ENCODE measurements at places on chromosomes 2 and 18.
A peak's percentile ranks its signal among the peaks of the same experiment; 100 is the strongest.

GRCh38 chr2:241936457-241937133, 67.1 kb downstream of the RTP5 start:
- DNase-seq = no peak

- DNase-seq = no peak
Observed at GRCh38 chr2:47512581-47513083, 109.7 kb downstream of the MSH2 start.

DNA sequence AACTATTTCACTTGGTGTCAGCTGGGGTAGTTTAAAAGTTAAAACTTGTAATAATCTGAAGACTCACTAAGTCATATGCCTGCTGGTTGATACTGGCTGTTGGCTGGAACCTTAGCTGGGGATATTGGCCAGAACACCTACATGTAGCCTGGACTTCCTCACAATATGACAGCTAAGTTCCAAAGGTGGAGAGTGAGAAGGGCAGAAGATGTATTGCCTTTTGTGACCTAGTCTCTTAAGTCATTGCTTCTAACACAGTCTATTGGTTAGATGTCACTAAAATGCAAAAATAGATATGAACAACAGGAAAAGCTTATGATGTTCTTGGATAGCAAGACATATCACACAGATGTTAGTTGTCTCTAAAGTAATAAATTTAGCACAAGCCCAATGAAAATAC, 113.2 kb upstream of the CHAC2 start:
- DNase-seq = no peak

- no peak for DNase-seq
Observed at GRCh38 chr2:168355121-168355520, 101.0 kb upstream of the CERS6 start.

- DNase-seq = peak; percentile 35
Observed at GRCh38 chr2:133171393-133172004, 396.8 kb downstream of the NCKAP5 start.

DNA sequence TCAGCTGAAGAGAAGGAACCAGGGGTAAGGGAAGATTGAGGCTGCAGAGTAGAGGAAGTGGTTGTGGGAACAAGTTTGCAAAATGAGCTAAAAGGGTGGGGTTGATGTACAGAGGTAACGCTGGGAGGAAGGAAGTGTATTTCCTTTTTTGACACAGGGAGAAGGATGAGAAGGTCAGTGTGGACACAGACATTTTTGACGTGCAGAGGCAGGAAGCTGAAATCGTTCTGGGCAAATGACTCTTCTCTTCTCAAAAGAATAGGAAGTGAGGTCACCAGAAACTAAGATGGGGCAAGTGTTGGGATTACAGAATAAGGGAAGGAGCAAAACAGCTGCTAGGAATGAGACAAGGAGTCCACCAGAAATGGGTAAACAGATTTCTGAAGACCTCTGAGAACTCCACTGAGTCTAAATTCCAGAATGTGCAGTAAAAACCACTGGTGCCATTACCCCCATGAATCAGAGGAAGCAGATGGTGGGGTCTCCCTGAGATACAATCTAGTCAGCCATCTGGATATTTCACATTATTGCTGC, 20.0 kb upstream of the RNF149 start:
- DNase-seq = no peak

- DNase-seq = no peak
Observed at GRCh38 chr2:12273111-12273510, 443.6 kb upstream of the TRIB2 start.

DNA sequence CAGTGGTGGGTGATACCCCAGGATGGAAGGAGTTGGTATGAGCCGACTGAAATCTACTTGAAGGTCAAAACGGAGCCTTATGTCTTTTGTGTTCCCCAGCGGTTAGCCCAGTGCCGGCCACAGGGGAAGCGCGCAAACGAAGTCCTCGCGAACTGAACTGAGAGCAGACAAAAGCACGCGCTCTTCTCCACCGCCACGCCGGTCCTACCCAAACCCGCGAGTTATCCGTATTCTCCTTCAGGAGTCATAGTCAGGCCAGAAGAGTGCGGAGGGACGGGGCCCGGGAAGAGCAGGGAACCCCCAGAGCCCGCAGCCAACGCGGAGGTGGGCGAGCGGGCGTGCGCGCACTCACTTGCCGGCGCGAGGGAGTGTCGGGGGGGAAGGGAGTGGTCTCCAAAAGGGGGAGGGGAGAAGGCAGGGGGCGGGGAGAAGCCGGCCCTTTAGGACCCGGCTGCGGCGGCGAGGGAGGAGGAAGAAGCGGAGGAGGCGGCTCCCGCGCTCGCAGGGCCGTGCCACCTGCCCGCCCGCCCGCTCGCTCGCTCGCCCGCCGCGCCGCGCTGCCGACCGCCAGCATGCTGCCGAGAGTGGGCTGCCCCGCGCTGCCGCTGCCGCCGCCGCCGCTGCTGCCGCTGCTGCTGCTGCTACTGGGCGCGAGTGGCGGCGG, at the start of gene IGFBP2:
Gene IGFBP2, plus strand, starts transcription at position 469 of the 664 bp plus-strand sequence. Its CDS starts 104 bp downstream, at position 573.
- no peak for DNase-seq

DNA sequence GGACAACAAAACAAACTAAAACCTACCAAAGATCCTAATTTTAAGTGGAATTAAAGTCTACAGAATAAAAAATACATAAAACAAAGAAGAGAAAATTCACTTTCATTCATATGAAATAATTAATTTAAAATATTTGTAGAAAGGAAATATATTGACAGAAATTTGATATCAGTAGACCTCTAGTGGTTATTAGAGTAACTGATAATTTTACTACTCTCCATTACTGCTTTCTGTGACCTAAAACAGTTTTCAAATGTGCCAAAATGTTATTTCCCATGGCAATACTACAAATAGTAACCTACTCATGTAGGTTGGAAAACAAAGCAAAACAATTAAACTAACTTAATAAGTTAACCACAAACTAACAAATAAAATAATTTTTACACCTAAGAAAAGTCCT, 147.1 kb downstream of the NOL4 start:
- no peak for DNase-seq

- no peak for DNase-seq
Observed at GRCh38 chr2:205714058-205714776, 31.9 kb downstream of the NRP2 start.

DNA sequence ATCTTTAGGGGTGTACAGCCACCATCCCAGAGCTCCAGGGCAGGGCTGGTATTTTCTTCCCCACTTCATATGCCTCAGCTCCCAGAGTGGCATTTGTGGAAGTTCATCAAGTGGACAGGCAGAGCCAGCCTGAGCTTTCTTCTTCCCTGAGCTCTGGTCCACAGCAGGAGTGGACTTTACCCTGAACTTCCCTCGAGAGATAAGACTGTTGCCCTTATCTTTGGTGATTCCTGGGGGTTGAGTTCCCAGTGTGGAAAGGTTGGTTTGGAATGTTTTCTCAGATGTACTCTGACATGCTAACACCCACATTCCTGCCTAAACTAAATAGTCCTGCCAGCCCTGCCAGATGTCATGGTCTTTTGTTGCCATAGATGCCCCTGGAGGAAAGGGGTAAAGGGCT, 62.0 kb upstream of the LGALSL start:
- DNase-seq = no peak

DNA sequence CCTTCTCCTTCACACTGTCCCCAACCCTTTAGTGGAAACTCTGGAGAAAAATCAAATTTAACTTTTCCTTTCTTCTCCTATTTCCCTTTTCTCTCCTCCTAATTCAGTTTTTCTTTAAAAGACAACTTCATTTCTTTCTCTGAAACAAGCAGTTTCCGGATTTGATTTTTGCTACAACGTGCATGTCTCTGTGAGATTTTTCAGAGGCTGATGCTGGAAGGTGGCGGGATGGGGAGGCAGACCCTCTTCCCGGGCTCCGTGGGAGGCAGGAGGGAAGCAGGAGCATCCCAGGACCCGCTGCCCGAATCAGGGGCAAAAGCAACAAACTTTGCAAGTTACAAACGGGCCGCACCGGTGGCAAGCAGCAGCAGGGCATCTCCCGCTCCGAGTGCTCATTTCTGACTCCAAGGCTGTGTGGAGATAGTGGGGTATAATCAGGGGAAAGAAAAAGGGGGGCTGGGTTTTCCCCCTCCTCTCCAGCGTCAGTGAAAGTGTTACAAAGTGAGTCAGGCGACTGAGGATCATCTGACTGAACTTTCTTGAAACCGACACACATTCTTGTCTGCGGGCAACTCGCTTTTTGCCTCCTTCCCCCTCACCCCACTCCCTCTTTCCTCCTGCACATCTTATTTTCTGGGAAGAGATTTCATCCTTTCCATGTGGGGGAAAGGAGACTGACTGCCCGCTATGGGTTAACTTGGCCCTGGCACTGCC, 6.4 kb downstream of the ZEB2 start:
- no peak for DNase-seq

GRCh38 chr2:231575612-231576256, 16.9 kb upstream of the TEX44 start:
- no peak for DNase-seq

GRCh38 chr2:140234116-140234515, 1453.9 kb upstream of the NXPH2 start:
- DNase-seq = no peak

DNA sequence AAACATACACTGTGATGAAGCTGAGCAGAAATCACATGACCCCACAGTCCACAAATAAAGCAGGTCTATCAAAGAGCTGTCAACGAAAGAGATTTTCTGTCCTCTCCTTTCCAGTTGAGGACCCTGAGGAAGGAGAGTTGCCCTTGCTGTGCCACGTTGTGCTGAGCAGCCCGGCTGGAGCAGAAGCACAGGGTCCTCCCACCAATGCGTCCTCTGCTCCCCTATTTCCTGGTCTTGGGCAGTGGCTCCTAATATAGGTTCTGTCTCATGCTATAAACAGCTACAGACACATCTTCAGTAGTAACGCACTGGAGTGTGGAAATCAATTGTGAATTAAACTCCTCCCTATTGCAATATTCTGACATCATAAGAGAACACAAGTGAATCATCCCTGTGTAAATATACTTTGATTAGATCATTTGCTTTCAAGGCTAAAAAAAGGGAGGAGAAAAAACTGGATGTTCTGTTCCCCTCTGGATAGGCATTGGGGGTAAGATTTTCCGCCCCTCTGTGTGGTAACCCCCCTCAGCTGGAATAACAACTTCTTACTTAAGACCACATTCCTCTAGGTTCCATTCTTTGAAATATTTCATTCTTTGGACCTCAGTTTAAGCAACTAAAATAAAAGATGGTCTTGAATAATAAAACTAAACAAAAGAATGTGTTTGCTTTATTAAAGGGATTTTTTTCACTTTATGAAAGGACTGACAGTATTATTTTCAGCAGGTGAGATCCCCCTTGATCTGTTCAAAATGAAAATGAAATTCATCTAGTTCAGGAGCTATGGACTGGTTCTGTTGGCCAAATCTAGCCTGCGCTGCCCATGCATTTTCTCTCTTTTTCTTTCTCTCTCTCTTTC, 8.3 kb upstream of the RHOB start:
- DNase-seq = peak; percentile 57

DNA sequence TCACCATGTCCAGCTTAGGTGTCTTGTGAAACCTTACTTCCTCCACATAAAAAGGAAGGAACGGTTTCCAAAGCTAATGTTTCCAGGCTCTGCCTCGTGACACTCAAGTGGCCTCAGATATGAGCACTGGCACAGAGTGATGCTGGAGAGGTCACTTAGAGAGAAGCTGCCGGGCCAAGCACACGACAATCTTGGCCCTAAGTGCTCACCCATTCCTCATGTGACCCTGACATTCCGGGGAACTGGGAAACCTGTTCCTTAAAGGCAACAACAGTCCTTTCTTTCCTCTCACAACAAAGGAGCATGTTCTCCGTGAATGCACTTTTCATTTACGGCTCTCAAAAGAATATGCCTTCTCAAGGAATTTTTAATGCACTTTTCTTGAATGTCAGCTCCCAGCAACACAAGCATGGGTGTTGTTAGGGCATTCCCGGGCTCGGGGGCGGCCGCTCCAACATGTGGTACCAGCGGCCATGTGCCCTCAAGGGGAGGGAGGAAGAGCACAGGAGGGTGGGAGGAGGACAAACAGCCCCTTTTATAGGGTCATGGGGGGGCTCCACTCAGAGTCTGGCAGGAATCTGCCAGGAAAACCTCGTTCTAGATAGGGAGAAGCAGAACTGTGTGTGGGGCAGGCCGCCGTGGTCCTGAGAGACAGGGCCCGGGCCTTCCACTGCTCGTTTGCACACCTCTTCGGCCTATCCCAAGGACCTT, 118.6 kb downstream of the MBP start:
- DNase-seq = no peak

GRCh38 chr2:134233728-134234136, 20.1 kb upstream of the MGAT5 start:
- DNase-seq = no peak

- DNase-seq = peak; percentile 14
Observed at GRCh38 chr2:25756536-25756935, 83.2 kb upstream of the DTNB start.

- DNase-seq = no peak
Observed at GRCh38 chr2:219596954-219597551, 604 bp upstream of the STK11IP start.

GRCh38 chr2:10900216-10901109, 11.3 kb upstream of the KCNF1 start:
- no peak for DNase-seq

- no peak for DNase-seq
Observed at GRCh38 chr18:60675801-60676200, 303.2 kb upstream of the MC4R start.

GRCh38 chr18:73677450-73677849, 470.2 kb downstream of the FBXO15 start:
- DNase-seq = no peak

DNA sequence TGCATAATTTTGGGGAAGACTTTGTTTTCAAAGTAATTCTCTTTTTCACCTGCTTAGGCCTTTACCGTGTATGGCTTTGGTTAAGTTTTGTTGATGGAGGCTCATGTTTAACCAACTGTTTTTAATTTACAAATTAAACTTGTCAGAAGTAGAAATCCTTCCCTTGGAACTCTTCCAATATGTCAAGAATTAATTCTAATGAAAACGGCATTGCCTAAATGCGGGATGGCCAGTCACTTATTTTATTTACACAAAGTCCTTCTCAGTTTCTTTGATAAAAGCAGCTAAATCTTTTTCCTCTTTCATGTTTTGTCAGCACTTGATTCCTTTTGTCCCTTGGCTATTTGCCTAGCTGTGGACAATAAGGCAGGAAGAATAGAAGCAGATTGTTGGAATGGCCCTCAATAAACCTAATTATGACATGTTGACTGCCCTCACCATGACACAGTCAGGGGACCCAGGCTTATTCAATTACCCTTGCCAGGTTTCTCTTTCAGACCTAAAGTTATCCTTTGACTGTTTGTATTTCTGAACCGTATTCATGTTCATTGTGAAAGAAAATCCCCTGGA, 26.3 kb downstream of the PAX3 start:
- DNase-seq = no peak

- no peak for DNase-seq
Observed at GRCh38 chr2:149924549-149925213, 337.1 kb upstream of the MMADHC start.

All from non-pigmented ciliary epithelial cell (primary cell).